CD4-positive, alpha-beta T cell treated with Interleukin-17A for 1 hour (primary cell): ENCODE measurements at places on chromosomes 6 and 20.

DNA sequence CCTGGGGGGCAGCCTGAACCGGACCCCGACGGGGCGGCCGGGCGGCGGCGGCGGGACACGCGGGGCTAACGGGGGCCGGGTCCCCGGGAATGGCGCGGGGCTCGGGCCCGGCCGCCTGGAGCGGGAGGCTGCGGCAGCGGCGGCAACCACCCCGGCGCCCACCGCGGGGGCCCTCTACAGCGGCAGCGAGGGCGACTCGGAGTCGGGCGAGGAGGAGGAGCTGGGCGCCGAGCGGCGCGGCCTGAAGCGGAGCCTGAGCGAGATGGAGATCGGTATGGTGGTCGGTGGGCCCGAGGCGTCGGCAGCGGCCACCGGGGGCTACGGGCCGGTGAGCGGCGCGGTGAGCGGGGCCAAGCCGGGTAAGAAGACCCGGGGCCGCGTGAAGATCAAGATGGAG is 636 bp downstream of the SRF start:
- peak; percentile 34 for DNase-seq

DNA sequence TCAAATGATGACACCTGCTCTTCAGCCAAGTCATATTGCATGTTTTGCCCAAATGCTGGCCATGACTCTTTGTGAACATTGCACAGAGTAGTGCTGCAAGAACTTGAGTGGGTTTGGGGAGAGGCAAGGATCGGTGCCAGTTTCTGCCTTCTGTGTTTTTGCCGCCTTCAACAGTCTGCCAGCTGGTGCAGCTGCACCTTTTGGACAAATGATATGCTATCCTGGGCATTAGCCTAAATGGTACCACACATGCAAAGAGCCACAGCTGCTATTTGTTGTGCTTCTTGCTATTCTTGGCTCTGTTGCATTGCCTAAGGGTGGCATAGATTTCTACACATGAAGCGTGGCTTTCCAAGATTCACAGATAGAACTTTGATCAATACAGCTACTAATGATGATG is 189.0 kb upstream of the CCN2 start:
- no peak for DNase-seq

DNA sequence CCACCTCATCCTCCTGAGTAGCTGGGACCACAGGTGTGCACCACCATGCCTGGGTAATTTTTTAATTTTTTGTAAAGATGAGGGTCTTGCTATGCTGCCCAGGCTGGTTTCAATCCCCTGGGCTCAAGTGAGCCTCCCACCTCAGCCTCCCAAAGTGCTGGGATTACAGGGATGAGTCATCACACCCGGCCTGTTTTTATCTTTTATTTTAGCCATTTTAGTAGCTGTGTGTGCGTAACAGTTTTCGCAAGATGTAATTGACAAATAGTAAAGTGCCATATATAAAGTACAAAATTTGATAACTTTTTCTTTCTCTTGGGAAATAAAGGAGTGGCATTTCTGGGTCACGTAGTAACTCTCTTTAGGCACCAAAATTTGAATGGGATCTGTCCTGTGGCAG is 21.4 kb downstream of the SNAI1 start:
- DNase-seq = no peak

DNA sequence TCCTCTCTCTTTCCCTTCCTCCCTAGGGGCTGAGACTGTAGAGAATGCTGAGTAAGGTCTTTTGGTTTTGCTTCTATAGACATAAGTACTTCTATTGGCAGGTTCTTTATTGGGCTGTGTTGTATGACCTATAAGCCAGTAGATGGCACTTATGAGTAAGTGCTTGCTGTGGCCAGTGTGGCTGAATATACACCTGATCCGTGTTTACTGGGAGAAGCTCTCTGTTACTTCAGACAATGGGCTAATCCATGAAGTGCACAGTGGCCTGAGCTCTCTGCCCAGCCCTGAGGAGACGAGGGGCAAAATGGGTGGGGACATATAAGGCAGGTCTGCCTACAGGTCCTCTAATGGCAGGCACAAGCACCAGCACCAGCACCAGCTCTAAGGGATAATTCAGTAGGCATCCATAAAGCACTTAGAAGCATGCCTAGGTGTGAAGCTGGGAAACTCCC is 610.3 kb downstream of the RNF144B start:
- no peak for DNase-seq

GRCh38 chr20:36105711-36106226 is 48.8 kb upstream of the EPB41L1 start:
- no peak for DNase-seq

- DNase-seq = no peak
Measured at GRCh38 chr20:19254956-19255355, 42.5 kb downstream of the SLC24A3 start.

DNA sequence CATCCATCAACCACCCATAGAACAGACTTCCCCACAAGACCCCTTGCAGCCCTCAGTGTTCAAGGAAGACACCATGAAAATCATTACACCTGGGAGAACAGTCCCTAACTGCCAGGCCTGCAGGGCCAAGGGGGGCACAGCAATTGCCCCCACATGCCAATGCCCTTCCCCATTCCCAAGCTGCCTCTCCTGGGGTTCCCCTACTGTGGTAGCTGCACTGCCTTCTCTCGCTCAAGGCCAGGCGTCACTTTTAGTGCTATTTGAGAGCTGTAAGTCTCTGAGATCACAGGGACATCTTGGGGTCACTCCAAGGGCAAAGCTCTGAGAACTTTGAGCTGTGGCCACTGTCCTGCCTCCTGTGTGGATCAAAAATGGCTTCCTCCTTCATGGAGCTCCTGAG is 6.0 kb upstream of the ACSS1 start:
- no peak for DNase-seq

DNA sequence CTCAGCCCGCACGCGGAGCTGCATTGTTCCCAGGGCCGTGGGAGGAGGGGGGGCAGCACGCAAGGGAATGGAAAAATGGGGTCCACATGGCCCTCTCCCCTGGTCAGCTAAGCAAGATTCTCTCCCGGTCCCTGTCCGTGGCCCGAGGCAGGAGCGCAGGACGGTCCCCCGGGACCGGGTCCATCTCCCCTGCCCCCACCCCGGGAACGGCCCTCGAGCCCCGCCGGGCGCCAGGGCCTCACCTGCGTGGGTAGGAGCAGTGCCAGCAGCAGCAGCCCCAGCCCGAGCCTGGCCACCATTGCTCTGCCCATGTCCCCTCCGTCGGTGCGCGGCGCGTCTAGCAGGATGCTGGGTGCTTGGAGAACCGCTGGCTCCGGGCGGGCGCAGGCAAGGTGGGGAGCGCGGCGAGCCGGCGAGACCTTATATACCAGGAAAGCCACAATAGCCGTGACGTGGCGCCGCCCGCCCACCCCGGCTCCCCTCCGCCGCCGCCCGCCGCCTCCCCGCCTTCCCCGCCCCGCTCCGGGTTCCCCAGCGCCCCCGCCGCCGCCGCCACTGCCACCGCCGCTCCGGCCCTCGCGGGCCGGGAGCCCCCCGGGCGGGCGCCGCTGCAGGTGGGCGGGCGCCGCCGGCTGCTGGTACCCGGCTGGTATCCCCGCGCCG is at the start of gene CD24:
TSS of gene CD24 (minus strand) at position 394 of the 663 bp plus-strand sequence. CDS start at position 311, 83 bp downstream.
- no peak for DNase-seq

- no peak for DNase-seq
Measured at GRCh38 chr6:101000341-101000740, 119.2 kb upstream of the ASCC3 start.

- no peak for DNase-seq
Measured at GRCh38 chr6:1839361-1839760, 229.6 kb downstream of the FOXC1 start.

- no peak for DNase-seq
Measured at GRCh38 chr6:100153636-100154275, 159.7 kb upstream of the MCHR2 start.

DNA sequence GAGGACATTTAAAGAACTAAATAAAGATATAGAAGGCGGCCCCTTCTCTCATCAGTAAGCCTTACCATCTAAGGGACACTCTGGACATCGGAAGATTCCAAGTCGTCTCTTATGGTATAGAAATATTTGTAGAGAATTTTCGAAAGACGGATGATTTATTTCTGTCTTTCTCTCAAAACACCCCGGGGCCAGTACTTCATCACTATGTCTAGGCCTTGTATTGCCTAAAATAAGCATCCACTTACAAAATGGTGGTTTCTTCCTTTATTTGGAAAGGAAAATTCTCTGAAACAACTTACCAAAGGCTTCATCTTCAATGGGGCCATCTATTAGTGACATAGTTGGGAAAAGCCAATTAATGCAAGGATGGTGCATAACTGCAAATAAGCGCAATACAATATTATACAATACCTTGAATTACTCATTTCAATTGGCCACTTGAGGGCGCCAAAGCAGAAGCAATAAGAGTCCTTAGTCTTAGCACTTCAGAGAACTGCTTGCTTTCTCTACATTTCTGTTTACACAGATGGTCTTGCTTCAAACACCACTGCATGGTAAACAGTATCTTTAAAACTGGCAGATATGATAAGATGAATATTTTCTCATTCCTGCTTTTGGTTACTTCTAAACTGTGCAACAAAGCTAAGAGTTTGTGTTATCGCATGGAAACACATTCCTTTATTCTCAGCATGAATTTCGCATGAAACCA is 113.2 kb downstream of the VIP start:
- peak; percentile 68 for DNase-seq

DNA sequence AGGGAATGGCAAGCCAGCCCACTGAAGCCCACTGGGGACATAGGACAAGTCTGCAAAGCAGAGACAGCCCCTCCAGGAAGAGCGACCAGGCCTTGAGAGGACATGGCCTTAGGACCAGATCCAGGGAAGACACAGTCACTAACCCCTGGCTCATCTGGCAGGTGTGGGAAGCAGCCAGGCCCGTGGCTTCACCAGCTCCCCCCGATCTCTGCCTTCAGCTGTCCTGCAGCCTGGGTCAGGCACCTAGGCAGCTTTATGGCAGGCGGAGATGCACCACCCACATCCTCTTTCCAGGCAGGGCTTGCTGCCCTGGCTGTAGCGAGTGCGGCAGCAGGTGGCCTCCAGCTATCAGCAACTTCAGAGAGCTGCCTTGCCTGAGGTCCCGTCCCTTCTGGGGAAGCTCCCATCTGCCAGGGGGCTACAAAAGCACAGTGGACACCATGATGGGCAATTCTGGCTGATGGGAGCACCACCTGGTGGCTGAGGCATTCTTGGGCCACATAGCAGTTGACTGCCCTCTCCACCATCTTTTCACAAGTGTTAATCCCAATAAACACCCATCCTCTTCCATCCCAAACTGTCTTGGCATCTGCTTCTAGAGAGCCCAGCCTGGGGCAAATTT is 85.8 kb downstream of the DZANK1 start:
- DNase-seq = no peak

GRCh38 chr6:144265390-144265789 is 19.7 kb upstream of the UTRN start:
- no peak for DNase-seq

GRCh38 chr6:124432620-124433019 is 529.6 kb upstream of the RNF217 start:
- no peak for DNase-seq

- no peak for DNase-seq
Measured at GRCh38 chr6:38146021-38146733, 326.6 kb downstream of the ZFAND3 start.

DNA sequence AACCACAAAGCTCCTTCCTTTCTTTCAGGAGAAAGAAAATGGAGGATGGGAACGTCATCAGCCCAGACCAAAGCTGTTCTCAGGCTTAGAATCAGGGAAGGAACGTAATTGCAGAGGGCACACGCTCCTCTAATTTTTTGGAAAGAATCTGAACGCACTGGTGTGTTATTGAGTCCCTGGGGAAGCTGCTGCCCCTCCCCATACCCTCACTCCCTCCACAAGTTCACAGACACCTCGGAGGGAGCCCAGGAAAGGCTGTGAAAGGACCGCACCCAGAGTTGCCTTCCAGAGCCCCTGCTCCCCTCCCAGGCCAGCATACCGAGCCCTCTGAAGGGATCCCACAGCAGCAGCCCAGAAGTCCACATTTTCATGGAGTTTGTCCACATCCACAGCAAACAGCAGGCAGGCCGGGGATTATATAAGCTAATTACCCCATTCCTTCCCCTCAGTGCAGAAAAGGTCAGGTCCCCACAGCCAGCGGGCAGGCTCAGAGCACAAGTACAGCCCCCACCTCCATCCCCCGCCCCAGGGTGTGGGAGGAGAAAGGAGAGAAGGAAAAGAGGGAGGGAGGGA is 53.7 kb downstream of the ANKRD60 start:
- DNase-seq = no peak

DNA sequence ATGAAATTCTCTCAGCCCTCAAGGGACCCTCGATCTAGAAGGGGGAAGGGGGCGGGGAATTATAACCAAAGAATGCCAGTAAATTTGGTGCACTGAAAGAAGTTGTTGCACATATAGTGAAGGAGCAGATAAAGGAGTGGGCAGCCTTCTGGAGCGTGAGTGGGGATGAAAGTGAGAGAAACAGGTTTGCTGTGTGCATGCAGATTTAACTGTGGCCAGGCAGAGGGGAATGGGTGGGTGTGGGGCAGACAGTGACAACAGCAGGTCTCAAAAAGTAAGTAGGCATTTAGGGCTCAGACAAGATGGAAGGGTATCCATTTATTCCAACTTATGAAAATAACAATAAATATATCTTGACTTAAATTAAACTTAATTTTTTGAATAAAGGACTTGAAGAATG is 149.1 kb downstream of the KCNQ5 start:
- no peak for DNase-seq

- no peak for DNase-seq
Measured at GRCh38 chr6:14174996-14175395, 57.4 kb downstream of the CD83 start.

DNA sequence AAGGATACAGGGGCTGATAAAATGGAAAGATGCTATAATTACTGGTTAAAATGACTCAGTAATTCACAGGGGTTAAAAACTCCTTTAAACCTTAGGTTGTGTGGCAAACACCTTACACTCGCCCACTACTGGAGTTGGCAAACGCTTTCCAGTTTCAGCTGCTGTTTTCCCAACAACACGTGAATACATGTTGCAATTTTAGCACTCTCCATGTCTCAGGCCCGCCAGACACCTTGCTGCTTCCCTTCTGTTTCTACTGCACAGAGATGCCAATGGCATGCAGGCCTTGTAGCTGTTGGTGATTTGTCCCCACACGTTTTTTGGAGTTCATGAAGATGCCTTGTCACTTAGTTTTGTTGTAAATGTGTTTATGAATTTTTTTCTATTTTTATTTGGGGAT is 5.3 kb upstream of the TTPAL start:
- DNase-seq = no peak

GRCh38 chr20:53842301-53843099 is 227.9 kb downstream of the BCAS1 start:
- DNase-seq = peak; percentile 62

DNA sequence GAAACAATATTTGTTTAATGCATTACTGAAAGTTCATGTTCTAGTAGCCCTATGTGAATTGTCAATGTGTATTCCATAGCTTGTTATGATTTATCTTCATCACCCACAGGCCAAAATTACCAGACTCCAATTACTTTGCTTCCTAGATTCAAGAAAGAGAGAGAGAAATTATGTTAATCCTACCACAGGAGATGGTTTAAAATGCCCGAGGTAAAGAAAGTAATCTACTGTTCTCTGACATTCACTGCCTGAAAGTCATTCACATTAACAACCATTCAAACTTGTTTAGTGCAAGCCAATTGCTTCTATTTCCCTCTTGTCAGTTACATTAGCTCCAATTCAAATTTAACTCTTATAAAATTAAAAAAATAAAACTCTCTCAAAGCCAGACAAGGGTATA is 260.4 kb upstream of the THEMIS start:
- DNase-seq = no peak
